ENCODE measurements at places on chromosomes 1 and 21.
A peak's percentile ranks its signal among the peaks of the same experiment; 100 is the strongest.

DNA sequence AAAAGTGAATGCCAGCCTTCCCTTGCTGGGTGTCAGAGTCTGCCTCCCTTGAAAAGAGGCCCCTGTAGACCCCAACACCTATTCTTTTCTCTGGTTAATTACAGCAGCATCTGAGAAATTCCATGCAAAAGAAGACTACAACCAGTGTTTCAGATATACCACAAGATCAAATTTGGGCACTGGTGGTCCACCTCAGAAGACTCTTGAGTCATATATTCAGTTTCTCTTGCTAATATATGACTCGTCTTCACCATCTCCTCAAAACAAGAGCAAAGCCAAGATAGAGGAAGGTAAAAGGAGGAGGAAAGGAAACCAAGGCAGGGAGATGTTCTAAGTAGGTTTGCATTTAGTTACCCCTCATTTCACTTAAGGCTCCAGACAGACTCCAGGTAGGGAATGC is 259.9 kb downstream of the ZNF648 start:
- no peak for DNase-seq

DNA sequence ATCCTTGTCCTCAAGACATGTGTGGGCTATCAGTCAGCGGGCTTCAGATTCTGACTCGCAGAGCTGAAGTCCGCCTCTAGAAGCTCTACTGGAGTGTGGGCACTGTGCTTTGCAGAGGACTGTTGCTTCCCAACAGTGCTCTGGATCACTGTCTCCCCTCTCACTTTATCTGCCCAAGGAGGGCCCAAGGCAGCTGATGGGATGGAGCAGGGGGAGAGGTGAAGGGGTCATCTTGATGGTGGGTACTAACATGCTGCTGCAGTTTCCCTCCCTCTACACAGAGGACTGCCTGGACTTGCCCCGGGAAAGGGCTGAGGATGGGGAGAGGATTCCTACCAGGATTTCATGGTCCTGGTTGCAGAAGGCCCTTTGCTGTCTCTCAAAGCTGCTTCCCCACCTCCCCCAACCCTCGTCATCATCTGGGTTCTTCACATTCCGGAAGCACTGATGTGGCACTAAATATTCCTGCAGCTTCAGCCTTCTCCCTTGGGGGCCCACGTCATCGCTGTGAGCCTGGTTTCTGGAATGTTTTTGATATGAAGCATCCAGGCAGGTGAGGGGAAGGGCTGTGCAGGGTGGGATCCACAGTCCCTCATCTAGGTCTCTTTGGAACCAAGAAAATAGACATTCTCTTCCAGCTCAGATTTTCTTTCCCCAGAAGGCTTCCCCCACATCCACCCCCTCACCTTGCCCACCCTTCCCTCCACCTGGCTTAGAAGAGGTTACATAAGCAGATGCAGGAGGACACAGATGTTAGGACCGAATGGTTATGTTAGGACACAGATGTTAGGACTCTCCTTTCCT is 23.2 kb downstream of the NUAK2 start:
- peak; percentile 97 for DNase-seq

- DNase-seq = no peak
Measured at GRCh38 chr1:116374353-116375147, 1.5 kb downstream of the ATP1A1 start.

GRCh38 chr1:226786550-226786949 is 47.5 kb upstream of the ITPKB start:
- DNase-seq = no peak

GRCh38 chr1:2475571-2475970 is 518 bp upstream of the PLCH2 start:
- no peak for DNase-seq

GRCh38 chr1:67668660-67669059 is 16.3 kb upstream of the GADD45A start:
- DNase-seq = no peak

DNA sequence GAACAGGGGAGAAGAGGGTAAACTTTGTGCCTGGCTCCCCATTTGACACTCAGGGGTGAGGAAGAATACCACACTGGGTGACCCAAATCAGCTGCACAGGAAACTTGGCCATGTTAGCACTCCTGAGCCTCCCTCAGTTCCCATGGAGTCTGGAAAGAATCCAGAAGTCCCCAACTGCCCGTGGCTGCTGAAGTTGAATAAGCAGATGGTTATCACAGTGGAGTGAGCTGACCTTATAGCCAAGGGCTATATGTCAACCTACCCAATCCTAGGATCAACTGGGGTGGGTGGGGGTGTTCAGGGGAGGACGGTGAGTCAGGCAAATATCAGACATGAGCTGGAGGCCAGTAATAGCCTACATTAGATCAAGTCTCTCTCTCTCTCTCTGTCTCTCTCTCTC is 20.4 kb downstream of the KCNH1 start:
- no peak for DNase-seq

DNA sequence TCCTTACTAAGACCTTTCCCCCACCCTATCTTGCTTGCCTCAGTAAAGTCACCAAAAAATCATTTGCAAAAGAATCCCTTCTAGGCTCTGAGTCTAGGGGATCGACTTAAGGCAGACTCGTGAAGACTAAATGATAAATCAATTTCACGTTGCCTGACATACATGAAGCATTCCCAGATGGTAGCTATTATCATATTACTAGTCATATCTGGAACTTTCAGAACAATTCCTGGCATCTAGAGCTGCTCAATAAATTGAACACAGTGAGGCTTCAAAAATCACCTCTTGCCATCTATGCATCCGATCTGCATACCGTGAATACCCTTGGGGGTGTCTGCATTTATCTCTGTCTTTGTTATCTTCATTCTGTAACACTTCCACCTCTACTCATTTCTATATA is 49.6 kb upstream of the DAB1 start:
- no peak for DNase-seq

- no peak for DNase-seq
Measured at GRCh38 chr1:207078578-207079132, 10.0 kb upstream of the C4BPB start.

DNA sequence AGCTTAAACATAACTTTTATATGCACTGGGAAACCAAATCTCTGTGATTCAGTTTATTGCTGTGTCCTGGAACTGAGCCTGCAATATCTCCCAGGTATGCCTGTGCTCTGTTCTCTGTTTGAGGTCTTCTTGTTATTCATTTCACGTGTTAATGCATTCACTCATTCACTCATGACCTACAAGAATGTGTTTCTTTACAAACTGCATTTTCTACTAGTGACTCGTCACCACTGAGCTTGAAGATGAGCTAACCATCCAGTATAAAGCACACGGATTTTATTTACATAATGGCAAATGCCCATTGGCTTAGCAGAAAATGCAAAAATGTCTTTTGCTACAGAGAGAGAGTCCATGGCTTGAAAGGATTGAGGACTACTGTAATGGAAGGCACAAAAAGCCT is 75.0 kb upstream of the DUSP10 start:
- peak; percentile 91 for DNase-seq

DNA sequence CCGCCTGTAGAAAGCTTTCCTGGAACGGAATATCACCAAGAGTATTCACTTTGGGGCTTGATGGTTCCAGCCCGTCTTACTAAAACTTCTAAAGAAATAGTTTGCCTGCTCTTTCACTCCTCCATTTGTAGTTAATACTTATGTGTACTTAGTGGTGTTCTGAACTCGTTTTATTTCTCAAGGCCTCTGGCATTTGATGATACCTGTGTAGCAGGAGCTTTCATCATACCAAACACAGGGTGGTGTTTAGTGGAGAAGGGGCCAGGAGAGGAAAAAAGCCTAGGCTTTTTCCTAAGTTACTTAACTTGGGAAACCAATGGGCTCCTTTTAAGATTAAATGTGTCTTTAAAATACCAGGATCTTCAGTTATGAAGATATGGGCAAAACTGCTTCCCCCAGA is 74.3 kb downstream of the RPS6KA1 start:
- no peak for DNase-seq

DNA sequence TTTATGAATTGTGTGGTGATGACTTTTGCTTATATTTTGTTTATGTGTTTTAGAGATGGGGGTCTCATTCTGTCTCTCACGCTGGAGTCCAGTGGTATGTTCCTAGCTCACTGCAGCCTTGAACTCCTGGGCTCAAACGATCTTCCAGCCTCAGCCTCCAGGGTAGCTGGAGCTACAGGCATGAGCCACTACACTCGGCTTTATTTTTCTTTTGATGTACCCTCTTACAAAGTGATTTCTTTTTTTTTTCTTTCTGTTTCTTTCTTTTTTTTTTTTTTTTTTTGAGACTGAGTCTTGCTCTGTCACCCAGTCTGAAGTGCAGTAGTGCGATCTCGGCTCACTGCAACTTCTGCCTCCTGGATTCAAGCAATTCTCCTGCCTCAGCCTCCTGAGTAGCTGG is 46.8 kb downstream of the CD247 start:
- no peak for DNase-seq

DNA sequence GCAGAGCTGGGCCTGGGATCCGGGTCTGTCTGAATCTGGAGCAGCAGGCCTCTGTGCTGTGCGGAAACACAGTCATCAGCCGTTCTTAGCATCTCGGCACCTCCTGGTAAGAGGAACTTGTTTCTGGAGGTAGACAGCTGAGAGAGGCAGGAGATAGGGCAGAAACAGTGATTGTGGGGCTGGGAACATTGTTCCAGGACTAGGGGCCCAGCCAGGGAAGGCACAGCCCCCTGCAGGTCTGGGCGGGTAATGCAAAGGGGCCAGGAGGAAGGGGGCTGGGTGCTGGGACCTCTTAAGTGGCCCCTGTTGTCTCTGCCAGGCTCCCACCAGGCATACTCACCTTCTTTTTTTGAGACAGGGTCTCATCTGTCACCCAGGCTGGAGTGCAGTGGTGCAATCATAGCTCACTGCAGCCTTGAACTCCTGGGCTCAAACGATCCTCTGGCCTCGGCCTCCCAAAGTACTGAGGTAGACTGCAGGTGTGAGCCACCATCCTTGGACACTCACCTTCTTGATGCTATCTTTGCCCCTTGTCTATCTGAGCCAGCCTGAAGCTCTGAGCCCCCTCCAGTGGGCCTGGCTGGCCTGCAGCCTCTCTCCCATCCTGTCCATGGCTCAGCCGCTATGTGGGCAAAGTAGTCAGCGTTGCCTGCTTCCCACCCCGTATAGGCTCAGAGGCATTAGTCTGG is 134.3 kb upstream of the ZBTB40 start:
- peak; percentile 44 for DNase-seq

- DNase-seq = peak; percentile 37
Measured at GRCh38 chr1:156128654-156129597, 14.4 kb downstream of the LMNA start.

GRCh38 chr21:46597896-46598343 is 7.0 kb downstream of the S100B start:
- DNase-seq = no peak

- no peak for DNase-seq
Measured at GRCh38 chr1:197921235-197922069, 4.3 kb downstream of the LHX9 start.

GRCh38 chr1:157971769-157972168 is 21.7 kb upstream of the KIRREL1 start:
- no peak for DNase-seq

DNA sequence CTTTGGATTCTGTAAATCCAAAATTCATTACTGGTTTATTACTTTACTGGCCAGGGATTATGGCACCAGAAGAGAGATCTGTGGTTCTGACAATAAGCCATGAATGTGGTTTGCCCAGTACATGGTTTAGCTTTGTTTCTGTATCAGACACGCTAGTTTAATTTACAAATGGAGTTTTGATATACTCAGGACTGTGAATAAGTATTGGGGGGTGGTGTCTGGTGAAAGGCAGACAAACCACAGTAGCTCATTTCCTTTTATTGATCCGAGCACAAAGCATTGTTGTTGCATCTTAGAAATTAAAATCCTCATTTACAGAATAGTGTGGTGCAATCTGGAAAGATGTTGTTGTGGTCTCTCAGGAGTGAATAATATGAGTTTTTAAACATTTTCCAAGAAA is 96.0 kb downstream of the ST6GALNAC3 start:
- no peak for DNase-seq

- DNase-seq = no peak
Measured at GRCh38 chr1:94669198-94669597, 127.6 kb upstream of the F3 start.

GRCh38 chr1:201785291-201785690 is 43.7 kb upstream of the IPO9 start:
- DNase-seq = peak; percentile 4

DNA sequence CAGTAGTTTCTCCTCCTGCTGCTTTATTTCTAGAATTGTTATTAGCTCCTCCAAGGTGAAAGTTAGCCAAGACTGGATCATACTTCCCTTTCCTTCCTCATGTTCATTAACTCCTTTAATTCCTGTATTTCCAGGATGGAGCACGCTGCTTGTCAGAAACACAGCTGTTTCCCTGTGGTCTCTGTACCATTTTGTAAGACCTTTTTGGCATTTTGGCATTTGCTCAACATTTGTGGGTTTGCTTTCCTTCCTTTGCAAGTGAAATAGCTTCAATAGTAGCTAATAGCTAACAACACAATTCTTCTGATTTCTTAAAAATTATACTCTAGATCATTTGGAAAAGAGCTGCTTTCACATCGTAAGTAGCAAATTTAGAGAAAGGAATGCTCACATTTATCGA is 44.3 kb upstream of the HPDL start:
- DNase-seq = no peak

- no peak for DNase-seq
Measured at GRCh38 chr1:87757676-87758075, 429.0 kb downstream of the LMO4 start.

DNA sequence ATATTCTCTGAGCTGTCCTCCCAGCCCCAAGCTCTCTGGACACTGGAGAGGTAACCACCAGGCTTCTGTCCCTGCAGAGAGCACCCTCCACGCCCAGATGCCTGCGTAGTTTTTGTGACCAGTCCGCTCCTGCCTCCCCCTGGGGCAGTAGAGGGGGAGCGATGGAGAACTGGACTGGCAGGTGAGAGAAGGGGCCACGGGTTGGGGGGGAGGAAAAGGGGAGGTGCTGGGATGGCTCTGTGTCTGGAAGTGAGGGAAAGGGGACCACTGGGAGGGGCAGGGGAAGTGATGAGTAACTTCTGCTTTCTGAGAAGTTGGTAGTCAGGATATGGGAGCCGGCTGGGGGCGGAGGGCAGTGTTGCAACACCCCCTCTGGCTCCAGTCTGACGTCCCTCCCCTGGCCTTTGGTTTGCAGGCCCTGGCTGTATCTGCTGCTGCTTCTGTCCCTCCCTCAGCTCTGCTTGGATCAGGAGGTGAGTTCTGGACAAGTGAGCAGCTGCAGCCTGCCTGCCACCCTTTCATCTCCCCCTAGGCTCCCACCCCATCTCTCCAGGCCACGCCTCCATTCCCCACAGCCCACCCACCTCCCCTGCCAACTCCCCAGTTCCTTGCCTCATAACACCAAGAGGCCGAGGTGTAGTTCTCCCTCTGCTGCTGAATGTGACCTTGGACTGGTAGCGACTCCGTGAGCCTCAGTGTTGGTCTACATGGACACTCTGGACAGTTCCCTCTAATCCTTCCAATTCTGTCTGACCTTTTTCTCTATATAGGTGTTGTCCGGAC is 3.1 kb downstream of the ADAMTSL4 start:
- DNase-seq = peak; percentile 82

All from PC-3 (cell line).